CD4-positive, alpha-beta memory T cell (primary cell): ENCODE measurements at places on chromosomes 2 and 18. TPM values are rescaled to one million over a fixed set of nuclear protein-coding genes. Genes with fewer than 3 reads are reported as not detected.

Gene RGPD3
- 0.47 TPM for total RNA-seq

Gene ALPG
- total RNA-seq: not detected

Gene LAMA3
- not detected for total RNA-seq

Gene DSG3
- total RNA-seq: not detected

Gene MFSD2B
- total RNA-seq: not detected

Gene LYPD6B
- not detected for total RNA-seq

Gene RASGRP3
- total RNA-seq: 3.9 TPM

Gene RAX
- total RNA-seq: not detected

Gene STON1
- total RNA-seq: 4.4 TPM

Gene ALPP
- not detected for total RNA-seq

Gene EFR3B
- total RNA-seq: 0.14 TPM

Gene SERPINB3
- not detected for total RNA-seq
